ENCODE measurements at places on chromosomes 16 and 17.

- no peak for DNase-seq
Observed at GRCh38 chr16:84414789-84415326, 46.5 kb downstream of the ATP2C2 start.

DNA sequence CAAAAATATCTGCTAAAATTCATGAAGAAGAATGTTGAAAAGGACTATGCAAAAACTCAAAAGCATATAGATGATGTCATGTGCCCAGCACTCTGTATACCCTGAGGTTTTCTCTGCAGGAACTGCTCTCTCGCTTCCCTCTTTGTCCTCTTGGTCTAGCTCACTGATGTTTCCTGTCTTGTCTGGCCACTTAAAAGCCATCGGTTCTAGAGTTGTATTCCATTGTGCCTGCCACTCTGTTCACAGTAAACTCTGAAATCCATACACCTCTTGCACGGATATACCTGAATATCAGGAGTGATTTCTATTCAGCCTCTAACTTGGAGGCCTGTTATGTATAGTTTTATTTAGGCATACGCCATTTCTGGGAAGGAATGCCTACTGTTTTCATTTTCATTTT, 101.0 kb upstream of the CNTNAP4 start:
- DNase-seq = no peak

GRCh38 chr17:40349477-40349894, 15.1 kb downstream of the GJD3 start:
- no peak for DNase-seq

DNA sequence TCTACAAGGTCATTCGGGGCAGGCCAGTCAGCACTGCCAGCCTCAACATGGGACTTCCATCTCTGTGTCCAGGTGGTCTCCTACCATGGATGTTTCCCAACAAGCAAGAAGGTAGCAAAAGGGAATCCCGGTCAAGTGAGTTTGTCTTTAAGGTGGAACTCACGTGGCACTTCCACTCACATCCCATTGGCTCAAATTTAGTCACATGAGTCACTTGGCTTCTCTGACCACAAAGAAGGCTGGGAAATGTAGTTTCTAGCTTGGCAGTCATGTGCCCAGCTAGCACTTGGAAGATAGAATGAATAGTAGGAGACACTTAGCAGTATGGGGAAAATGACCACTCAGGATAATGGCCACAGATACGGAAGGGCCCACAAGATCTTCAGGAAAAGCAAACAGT, 106.6 kb downstream of the AIPL1 start:
- DNase-seq = no peak

DNA sequence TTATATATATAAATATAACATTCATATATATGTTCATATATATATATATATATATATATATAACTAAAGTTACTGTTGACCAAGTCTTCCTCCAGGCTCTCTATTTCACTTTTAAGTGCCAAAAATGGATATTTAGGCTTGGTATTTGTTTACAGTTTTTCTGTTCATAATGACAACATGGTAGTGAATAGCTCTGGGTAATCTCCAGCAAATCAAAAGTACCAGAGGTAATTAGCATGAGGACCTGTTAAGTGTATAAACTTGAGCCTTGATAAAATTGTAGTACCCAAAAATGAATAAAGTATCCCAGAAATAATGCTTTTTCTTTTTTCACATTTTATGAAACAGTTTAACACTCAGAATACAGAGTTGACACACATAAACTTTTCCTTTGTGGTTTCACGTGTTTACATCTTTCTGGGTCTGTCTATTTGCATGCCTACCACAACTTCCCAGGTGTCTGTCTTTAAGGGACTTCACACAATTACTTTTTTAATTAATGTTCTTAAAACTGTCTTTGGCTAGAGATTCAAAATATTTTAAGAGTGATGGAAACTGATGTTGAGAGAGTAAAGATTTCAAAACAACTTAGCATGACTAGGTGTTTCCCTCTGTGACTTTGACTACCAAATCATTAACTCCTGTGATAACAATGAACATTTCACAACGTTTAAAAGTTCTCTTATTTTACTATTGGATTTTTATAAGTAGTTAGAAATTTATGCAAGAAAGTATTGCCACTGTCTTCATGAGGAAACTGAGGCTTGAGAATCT, 47.9 kb downstream of the RABEP1 start:
- no peak for DNase-seq

GRCh38 chr17:61127960-61128359, 271.7 kb upstream of the TBX2 start:
- DNase-seq = no peak

DNA sequence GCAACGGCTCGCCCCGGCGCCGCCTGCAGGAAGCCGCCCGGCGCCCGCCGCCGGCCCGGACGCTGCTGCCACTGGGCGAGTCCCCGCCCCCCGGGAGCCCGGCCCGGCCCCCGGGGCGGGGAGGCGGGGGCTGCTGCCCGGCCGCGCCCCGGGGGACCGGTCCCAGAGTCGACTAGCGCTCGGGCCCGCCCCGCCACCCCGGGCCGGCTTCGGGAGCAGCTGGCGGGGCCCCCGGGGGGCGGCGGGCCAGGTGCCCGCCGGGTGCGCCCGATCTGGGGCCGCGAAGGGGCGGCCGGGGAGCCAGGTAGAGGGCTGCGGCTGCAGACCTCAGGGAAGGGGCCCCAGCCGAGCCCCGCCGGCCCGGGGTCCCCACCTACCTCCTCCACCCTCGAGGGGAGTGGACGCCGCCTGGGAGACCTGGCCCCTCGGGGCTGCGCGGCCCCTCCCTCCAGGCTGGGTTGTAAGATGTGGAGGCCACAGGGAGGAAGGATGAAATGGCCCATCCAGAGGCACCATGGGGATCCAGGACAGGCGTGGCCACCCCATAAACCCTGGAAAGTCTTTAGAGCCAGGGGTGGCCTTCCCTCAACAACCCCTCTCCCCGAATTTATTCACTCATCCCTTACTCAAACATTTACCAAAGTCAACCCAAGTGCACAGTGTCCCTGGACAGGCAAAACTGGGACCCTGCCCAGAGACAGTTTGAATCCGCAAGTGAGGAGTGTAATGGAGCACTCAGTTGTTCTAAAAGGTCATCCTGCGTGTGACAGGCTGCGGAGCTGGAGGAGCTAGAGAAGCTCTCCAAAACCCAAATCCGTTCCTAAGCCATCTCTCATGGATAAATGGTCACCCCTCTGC, at the start of gene CDYL2:
Gene CDYL2, minus strand, starts transcription at position 73 of the 858 bp plus-strand sequence. CDS start 425 bp downstream, outside the sequence.
- DNase-seq = no peak

DNA sequence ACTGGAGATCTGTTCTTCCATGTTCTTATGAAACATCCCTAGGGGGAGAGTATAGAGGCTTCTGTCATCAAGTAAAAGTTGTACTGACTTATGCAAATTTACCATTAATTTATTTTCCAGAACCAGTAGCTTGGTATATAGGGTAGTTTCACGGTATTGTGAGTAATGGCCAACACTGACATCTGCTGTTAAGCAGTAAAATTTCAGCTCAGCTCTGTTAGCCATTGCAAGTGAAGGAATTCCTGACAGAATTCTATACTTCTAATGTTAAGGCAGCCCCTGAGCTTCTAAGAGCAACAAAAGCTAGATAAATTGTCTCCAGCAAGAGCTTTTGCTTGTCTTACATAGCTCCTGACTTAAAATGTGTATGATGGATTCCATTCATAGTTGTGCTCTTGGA, 613.5 kb upstream of the C16orf82 start:
- no peak for DNase-seq

GRCh38 chr17:77867308-77867781, 91.2 kb upstream of the TNRC6C start:
- no peak for DNase-seq

DNA sequence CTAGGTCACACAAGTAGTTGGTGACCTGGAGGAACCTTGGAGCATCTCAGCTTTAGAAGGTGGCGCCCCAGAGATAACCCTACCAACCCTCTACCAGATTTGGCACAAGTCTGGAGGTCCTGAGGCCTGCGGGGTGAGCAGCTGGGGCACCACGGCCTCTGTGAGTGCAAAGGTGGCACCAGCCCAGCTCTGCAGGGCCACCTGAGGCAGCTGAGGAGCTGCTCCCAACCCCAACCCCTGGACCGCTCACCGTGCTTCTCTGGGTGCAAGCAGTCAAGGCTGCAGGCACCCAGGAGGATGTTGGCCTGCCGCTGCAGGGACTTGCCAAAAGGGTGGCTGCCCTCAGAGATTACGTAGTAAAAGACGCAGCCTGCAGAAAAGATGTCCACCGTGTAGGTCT, 28.4 kb upstream of the ICAM2 start:
- no peak for DNase-seq

GRCh38 chr17:74032222-74032621, 171.3 kb upstream of the RPL38 start:
- no peak for DNase-seq

GRCh38 chr17:82008258-82008940, 14.3 kb downstream of the CENPX start:
- DNase-seq = no peak

- no peak for DNase-seq
Observed at GRCh38 chr17:77531641-77532040, 390.9 kb downstream of the SEC14L1 start.

DNA sequence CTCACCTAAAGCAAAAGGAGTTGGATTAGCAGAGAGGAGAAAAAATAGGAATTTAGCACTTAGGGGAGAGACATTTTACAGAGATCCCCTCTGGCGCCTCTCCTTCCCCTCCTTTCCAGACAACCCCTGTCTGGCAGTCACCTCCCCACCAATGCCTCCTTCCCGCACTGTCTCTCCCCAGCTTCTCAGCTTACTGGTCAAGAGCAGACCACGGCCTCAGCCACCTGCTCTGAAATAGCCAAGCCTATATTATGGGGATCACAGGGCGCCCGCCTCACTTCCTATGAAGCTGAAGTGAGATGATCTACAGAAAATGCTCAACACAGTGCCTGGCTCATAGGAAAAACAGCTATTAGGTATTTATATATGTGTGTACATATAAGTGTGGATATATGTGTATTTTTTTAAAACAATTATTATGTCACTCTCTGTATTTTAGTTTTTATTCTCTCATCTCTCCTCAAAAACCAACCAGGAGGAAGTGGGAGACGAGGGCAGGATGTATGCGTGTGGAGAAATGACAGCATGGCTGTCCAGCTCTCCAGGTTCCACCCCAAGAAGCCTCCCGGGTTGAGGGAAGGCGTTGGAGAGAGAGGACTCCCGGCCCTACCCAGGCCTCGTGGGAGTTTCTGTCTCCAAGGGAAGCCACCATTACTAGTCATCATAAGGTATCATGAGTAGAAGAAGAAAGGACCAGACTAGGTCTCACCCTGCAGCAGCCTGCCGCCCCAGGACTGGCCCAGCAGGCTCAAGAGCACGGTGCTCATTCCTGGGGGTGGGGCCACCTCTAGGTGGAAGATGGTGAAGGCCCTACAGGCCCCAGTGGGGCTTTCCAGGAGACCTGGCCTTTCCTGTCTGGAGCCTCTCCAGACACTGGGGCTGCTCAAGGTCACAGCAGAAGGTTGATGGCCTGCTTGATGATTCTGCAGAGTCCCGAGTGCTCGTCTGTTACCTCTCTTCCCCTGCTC, 27.2 kb downstream of the MAP3K14 start:
- no peak for DNase-seq

DNA sequence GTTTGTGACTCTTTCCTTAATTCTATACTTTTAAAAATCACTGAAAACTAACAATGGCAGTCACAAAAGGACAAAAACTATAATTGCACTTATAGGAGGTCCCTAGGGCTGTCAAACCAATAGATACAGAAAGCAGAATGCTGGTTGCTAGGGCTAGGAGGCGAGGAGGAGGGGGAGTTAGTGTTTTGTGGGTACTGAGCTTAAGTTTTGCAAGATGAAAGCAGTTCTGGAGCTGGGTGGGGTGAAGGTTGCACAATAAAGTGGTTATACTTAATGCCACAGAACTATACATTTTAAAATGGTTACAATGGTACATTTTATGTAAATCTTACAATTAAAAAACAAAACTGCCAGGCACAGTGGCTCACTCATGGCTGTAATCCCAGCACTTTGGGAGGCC, 27.3 kb downstream of the NUBP1 start:
- no peak for DNase-seq

GRCh38 chr17:44314869-44315661, 6.7 kb downstream of the RUNDC3A start:
- no peak for DNase-seq

- no peak for DNase-seq
Observed at GRCh38 chr16:81500833-81501521, 56.4 kb downstream of the CMIP start.

GRCh38 chr16:3922241-3922640, 41.7 kb upstream of the CREBBP start:
- no peak for DNase-seq

DNA sequence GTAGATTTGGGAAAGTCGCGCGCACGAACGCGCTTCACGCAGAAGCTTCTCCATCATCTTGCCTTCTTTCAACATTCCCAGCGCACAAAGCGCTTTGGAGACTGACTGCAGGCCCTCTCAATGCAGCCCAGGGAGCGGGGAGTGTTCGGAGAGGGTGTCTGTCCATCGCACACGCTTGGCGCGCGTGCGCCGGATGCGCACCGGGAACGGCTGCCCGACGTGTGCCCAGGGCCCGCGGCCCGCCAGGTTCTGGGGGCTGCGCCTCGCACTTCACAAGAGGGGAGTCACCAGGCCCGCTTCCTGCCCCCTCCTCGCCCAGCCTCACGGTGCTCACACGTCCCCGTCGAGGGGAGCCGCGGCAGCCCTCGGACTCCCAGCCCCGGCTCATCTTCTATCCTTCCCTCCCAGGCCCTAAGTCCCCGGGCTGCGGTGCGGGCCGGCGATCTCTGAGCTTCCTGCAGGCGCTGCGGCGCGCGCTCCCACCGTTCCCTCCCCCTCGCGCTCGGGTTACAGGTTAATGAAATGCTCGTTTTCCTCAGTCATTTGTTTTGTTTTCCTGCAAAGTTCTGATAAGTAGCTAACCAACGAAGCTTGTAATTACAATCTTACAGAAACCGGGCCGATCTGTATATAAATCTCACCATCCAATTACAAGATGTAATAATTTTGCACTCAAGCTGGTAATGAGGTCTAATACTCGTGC, 2.8 kb upstream of the IRX3 start:
- DNase-seq = no peak

DNA sequence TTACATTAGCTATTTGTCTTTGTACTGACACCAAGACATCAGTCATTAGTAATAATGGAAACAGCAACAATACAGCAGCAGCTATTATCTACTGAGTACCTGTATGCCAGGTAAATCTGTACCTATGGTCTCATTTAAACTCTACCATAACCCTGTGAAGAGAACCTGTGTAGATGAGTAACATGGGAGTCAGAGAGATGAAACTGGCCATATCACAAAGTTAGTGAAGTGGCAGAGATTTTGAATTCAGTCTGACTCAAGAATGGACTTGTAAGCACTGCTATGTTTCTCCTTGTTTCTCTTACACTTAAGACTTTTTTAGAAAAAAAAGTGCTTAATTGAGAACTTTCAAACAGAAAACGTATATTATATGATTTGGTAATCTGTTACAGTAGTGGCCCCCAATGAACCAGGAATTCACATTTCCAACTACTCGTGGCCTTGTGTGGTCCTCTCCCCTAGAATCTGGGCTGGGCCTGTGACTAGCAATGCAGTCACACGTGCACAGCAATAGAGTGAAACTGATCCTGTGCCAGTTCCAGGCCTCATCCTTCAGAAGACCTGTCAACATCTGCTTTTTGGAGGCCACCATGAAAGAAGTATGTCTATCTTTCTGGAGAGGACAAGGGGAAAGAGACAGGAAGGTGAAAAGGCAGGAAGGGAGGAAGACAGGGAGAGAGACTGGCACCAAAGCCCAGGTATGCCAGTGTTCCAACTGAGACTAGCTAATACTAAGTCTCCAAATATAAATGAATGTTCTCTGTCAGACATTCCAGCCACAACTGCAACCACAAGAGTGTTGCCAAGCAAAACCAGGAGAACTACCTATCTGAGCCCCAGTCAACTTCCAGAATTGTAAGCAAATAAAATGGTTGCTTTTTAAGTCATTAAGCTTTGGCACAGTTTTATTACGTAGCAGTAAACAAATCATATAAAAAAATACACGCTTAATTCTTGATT, 12.0 kb downstream of the CRLF3 start:
- no peak for DNase-seq
